ENCODE measurements at places on chromosomes 11 and 22.
A peak's percentile ranks its signal among the peaks of the same experiment; 100 is the strongest.

DNA sequence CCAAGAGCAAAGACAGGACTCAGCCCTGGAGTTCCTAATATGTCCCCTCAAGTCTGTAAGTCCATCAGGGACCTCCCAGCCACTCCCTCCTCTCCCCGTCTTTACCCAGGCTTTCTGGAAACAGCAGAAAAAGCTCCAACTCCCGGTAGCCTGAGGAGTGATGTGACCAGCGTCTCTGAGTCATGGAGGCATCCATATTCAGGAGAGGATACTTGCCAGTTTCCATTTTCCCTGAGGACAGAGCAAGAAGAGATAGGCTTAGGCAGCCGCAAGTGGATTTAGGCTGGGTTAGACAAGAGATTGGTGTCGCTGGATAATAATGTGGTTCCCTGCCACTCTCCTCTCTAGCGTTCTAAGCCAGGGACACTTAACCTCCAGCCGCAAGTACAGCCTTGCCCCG is 206.6 kb downstream of the GRIK4 start:
- DNase-seq, result no peak

- no peak for DNase-seq
These were observed 194.0 kb downstream of the FAM181B start for GRCh38 chr11:82539669-82540068.

GRCh38 chr11:33258631-33259205 is 1.5 kb downstream of the HIPK3 start:
- DNase-seq, result peak; percentile 11

- no peak for DNase-seq
These were observed 25.9 kb upstream of the ROBO3 start for GRCh38 chr11:124839128-124839971.

DNA sequence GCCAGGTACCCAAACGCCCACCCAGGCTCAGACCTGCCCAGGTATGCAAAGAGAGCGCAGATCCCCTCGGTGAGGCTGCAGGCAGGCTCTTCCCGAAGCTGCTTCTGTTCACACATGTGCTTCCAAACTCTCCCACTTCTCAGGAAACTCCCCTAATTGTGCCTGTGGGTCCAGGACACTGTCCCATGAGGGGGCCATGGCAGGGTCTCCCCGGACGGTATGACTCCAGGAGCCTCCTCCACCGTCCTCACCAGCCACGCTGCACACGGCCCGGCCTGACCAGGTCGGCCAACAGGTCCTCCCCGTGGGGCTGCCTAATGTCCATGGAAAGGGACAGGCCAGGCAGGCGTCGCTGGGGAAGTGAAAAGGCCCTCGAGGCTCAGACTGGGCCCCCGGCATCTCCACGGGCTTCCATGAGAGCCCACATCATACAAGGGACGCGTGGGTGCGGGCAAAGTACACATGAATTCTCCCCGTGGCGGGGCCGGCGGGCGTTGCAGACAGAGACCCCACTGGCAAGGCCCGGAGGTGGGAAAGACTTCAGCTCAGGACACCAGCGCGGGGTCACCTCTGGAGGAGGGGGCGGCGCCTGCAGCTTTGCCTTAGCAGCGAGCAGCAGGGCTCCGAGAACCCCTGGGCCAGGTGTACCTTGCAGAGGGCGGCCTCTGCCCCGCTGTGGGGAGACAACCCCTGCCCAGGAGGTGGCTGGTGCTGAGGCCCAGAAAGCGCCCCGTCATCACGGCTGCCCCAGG is 526.1 kb downstream of the BRD1 start:
- DNase-seq, result no peak

- no peak for DNase-seq
These were observed 4.6 kb downstream of the DDB1 start for GRCh38 chr11:61328351-61328750.

Data from stimulated activated CD4-positive, alpha-beta T cell treated with anti-CD3 and anti-CD28 coated beads, TNF-alpha, amount 100 ng/mL, for 48 hours (primary cell).